ENCODE measurements at places on chromosomes 5 and 9.

- DNase-seq, result no peak
Measured at GRCh38 chr5:38871058-38871605, 25.3 kb downstream of the OSMR start.

DNA sequence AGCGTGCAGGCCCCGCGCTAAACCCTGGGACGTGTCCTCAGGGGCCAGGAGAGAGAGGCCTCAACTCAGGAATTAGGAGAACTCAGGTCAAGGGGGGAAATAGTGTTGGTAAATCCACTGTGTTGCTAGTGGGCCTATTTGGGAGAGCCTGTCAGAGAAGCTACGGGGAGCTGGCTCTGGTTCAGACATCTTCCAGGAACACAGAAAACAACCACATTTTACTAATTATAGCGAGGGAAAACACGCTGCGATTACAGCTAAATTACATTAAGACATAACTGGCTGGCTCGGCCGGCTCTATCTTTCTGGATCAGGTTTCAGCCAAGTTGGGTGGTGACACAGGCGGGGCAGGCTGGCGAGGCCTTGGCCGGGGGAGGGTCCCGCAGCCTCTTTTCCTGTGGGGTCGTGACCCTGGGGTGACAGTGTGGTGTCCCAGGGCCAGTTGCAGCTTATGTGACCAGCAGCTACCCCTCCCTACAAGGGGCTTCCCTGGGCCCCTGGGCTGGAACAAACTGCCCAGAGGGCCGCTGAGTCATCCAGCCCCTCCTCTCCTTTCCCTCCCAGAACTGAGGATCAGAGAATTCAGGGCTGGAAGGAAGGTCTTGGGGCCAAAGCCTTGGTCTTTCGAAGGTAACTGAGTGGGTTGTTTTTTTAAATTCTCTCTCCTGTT, 75.1 kb downstream of the FGF18 start:
- no peak for DNase-seq

DNA sequence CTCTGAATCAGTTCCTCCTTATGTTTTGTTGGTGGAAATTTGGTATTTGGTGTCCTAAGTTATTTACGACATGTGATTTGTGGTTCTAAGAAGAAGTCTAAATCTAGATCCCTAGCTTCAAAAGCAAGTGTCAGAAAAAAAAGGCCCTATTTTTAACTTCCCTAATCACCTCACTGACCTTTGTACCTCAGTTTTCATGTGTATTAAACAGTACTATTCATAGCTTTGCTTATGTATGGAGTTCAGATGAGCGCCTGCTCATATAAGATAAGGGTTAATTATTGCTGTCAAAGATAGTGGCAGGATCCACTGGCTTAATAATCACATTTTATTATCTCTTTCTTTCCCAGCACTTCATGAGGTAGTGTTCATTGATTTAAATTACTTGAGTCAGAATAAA, 318.2 kb downstream of the PARP8 start:
- no peak for DNase-seq

DNA sequence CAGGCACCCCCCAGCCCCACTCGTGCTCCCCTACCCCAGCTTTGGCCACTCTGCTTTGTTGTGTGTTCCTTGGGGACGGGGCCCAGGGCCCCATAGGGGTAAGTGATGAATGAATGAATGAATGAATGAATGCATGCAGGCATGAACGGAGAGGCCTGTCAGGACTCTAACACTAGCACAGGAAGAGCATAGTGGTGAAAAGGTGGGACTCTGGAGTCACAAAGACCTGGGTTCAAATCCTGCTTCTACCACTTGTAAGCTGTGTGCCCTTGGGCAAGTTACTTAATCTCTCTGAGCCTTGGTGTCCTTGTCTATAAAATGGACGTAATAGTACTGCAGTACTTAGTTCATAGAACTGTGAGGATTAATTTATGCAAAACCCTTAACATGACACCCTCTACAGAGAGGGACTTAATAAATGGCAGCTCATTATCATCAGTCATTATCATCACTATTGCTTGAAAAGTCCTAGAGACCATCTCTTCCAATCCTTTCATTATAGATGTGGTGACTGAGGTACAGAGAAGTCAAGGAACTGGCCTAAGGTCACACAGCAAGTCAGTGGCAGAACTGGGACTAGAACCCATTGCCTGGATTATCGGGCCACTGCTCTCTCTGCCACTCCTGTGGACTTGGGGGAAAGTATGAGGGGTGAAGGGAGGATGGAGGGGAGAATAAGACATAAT, 13.2 kb downstream of the ORM2 start:
- DNase-seq, result no peak

- no peak for DNase-seq
Measured at GRCh38 chr5:7501061-7501460, 105.1 kb downstream of the ADCY2 start.

GRCh38 chr9:98929895-98930341, 13.8 kb upstream of the COL15A1 start:
- DNase-seq, result no peak

DNA sequence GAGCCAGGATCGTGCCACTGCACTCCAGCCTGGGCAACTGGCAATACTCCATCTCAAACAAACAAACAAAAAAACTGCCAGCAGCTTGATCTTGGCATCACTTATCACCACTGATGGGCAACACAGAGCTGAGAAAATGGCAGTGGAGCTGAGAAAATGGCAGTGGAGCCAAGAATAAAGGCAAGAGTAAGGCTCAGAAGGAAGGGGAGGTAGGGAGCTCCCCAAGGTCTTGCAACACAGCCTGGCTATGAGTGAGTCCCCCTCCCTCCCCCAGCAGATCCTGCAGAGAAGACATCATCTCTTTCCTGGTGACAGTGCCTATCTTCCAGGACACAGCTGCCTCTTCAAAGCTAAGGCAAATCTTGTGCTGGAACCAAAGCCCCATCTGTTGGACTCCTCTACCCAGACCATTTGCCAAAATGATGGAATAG, 70.3 kb downstream of the UGCG start:
- DNase-seq, result no peak

DNA sequence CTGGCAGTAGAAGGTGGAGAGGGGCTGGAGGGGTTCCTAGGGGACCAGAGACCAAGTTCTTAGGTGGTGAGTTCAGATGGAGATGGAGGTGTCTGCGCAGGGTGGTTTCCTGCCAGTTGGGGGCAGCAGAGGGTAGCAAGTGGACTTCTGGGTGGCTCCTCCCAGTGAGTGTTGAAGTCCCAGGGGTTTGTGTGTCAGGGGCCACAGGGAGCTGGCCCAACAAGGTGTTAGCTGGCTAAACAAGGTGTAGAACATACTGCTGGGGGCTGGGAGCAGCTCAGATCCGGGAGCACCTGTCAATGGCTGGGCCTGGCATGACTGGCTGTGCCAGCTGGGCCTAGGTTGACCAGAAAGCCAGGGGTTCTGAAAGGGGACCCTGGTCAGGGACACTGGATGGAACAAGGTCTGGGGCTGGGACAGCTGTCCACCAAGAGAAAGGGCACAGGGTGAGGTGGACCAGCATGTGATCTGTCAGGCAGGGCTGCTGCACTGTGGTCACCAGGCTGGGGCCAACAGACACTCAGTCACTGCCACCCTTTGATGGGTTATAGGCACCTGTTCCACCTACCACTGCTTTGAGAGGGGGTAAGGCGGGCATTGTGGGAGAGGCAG, 35.6 kb downstream of the DAB2IP start:
- peak; percentile 51 for DNase-seq

DNA sequence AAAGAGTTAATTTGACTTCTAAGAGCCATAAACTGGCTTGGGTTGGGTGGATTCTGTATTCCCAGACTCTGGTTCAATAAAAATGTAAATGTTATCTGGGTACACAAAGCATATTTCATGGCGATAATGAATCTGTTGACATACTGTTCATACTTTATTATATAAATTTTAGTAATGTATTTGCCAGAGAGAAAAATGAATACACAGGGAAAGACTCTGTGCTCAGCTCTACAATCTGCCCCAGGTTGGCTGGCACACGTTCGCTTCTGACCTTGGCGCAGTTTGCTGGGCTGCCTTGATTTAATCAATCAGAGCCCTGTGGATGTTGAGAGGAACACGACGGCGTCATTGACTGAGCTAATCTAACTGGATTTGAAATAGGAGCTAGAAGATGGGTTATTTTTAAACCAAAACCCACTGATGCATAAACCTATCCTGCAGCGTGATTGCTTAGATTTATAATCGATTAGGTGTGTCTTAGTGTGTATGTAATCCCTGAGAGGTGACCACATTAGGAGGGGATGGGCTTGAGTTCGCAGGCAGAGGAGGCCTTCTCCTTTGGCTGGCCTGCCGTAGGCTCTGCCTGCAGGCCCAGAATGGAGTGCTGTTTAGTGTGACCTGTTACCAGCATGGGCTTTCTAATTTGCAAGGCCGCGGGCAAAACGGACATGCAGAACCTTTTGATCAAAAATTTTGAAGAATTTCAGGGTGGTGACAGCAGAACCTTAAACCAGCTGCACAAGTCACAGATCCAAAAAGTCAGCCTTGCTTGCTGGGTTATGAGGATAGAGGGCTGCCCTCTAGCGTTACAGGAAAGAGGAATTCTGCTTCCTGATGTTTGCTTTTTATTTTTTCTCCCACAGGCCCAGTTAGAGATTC, 3.9 kb upstream of the ADCY2 start:
- DNase-seq, result no peak

- DNase-seq, result no peak
Measured at GRCh38 chr9:2453701-2454100, 167.9 kb upstream of the VLDLR start.

DNA sequence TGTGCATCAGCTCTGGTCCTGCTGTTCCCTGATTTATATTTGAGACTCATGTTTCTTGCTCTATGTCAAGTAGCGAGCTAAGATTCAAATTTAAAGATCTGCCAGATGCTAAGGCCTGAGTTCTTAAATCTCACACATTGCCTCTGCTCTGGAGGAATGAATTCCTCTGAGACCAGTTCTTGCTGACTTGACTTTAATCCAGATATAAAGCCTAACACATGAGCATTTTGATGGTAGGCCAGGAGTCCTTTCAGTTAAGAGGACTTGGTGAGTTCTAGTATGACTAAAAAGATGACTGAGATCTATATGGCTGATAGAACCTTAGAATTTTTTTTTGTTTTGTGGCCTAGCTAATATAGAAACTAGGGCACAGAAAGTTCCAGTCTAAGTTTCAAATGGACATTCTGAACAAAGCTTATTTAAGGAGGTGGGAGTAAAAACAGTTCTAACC, 1.3 kb upstream of the INIP start:
- no peak for DNase-seq

DNA sequence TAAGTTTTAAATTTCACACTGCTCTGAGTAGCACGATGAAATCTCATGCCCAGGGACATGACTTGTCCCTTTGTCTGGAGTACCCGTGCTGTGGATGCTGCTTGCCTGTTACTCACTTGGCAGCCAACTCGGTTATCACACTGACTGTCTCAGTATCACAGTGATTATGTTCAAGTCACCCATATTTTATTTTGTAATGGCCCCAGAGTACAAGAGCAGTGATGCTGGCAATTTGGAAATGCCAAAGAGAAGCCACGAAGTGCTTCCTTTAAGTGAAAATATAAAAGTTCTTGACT, 22.8 kb upstream of the SCGB3A2 start:
- no peak for DNase-seq

Measured in CD4-positive, alpha-beta T cell treated with Interferon alpha-2 for 1 hour (primary cell).